ENCODE measurements at places on chromosomes 12 and 14.
A peak's percentile ranks its signal among the peaks of the same experiment; 100 is the strongest.

DNA sequence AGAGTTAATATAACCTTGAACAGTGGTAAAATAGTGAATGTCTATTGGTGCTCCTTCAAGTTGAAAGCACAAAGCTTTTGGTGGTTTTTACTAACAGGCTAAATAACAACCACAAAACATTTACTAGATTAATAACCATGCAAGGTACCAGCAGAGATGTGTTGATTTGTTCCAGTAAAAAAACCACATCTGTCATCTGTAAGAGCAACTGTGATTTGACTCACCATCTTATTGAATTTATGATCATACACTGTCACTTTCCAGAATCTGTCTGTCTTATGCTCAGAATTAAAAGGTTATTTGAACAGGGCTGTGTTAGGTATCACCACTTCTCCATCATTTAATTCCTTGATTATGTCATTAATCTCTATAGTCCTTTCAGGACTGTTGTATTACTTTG lies 107.0 kb upstream of the PTHLH start:
- DNase-seq = no peak

DNA sequence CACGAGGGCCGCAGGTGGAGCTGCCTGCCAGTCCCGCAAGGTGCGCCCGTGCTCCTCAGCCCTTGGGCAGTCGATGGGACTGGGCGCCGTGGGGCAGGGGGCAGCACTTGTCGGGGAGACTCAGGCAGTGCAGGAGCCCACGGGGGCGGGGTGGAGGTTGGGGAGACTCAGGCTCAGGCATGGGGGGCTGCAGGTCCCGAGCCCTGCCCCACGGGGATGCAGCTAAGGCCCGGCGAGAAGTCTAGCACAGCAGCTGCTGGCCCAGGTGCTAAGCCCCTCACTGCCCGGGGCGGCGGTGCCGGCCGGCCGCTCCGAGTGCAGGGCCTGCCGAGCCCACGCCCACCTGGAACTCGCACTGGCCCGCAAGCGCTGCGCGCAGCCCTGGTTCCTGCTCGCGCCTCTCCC lies 39.2 kb upstream of the P2RX7 start:
- DNase-seq = no peak

GRCh38 chr12:105453316-105453715 lies 122.8 kb downstream of the C12orf75 start:
- no peak for DNase-seq

DNA sequence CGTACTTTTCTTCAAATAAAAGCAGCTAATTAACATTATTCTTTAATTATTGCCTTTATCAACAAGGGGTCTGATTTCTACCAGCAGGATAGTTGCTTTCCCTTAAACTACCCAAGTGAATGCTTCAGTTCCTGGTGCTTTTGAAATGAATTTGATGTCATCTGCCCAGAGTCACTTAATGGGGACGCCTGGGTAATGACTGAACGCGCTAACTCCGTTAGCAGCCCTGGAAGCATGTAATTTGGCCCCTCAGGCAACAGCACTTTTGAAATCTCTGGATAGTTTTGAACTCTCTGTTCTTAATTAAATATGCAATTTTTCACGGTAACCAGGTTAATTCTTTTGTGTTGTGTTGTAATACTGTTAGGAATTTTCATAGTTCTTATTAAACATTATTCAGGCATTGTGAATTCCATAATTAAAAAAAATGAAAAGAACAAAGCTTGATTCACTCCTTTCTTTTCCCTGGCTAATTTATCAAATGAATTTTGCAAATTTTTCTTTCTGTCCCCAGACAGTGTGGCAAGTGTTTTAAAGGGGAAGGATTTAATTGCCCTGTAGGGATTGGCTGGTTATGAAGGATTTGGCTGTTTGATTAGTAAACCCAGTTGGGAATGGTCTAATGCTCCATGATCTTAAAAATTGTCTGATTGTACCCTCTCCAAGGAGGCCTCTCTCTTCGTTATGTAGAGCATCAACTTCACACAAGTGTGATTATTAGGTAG lies 137.5 kb upstream of the MYL2 start:
- no peak for DNase-seq

DNA sequence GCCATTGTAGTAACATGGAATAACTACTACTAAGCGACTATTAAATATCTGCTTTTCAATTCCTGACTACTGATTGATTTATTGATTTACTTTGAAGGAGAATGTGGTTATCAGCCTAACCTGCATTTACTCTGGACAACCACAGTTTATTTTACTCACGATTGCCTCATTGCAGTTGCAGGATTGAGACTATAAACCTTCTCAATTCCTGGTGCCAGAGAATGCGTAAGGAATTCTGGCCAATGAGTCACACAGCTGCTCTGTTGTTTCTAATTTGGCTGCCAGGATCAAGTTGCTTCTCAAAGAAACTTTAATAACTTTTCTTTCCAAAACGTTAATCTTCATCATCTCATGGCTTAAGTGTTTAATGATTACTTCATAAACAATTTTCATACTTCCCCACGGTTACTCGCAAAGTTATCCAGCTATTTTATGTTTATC lies 13.1 kb upstream of the TMTC1 start:
- DNase-seq = no peak

DNA sequence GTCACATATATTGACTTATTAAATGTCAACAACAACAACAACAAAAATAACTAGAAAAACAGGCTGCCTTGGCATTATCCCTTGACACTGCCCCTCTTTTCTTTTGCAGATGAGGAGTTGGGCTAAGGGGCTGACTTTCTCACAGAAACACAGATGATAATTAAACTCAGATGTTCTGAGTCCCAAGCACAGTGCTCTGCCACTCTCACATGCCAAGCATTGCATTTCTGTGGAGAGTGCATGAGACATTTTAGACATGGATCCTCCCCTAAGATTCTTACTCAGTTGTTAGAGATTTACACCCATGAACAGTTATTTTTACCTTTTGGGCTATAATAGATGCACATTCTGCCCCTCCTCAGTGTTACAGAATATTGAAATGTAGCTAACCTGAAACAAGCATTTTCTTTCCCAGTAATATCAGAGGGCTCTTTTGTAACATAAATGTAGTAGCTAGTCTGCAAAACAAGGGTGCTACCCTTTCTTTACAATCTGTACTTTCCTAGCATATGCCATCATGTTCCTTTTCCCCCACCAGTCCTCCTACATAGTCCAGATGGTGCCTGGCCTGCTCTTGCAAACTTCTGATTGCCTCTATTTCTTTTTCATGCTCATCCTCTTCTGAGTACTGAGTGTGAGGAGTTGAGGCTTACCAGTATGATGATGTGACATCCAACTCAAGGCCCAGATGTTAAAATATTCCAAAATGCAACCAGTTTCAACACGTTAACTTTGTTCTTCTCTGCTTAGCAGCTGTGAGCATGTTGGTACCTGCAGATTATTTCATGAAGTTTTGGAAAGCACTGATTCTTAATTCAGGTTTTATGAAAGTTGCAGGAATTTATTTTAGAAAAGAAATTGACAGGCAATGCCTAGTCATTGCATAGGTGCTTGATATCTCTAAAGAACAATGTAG lies 125.0 kb upstream of the ATP2B1 start:
- DNase-seq = no peak

DNA sequence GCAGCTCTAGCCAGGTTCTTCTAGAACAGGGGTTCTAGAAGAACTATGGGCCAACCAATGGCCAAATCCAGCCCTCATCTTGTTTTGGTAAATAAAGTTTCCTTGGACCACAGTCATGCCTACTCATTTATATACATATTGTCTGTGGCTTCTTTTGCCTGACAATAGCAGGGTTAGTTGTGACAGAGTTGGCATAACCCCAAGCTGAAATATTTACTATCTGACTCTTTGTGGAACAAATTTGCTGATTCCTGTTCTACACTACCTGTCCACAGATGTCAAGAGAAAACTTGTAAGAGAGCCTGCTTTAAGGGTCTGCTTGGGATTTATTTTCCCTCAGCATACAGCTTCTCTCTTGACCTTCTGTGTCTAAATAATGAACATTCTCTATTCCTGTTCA lies 289.0 kb downstream of the KSR2 start:
- no peak for DNase-seq

DNA sequence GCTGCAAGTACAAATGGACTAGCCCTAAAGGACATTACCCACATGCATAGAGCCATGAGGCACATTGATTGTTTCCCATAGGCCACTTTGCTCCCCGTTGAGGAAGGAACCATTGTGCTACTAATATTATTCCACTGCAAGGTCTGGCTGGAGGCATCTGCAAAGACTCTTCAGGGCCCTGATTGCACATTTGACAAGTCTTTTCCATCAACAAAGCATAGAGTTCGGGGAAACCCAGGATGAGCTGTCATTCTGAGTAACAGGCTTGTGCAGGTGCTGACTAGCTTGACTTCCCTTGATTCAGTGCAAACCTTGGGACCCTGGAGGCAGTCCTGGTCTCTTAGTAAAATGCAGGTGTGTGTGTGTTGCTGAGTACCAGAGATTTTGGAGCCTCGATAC lies 73.8 kb downstream of the SUSD6 start:
- DNase-seq = no peak

DNA sequence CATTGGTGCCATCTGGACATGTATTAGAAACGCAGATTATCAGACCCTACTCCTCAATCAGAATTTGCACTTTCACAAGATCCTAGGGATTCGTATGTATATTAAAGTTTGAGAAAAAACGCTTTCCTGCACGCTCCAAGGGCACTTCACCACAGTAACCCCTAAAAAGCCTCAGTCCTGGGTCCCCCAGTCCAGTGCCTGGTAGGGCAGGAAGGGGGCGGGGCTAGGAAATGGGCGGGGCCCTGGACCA lies 369 bp downstream of the DEPDC4 start:
- DNase-seq = no peak

- peak; percentile 40 for DNase-seq
Measured at GRCh38 chr12:49296836-49297694, 2.1 kb downstream of the PRPH start.

GRCh38 chr12:42094277-42094676 lies 50.4 kb downstream of the GXYLT1 start:
- peak; percentile 27 for DNase-seq

GRCh38 chr12:48788854-48789775 lies at the start of gene ADCY6:
TSS of gene ADCY6 (minus strand) at chr12:48789089. CDS start at chr12:48783434, 5,655 bp downstream.
- DNase-seq = no peak

DNA sequence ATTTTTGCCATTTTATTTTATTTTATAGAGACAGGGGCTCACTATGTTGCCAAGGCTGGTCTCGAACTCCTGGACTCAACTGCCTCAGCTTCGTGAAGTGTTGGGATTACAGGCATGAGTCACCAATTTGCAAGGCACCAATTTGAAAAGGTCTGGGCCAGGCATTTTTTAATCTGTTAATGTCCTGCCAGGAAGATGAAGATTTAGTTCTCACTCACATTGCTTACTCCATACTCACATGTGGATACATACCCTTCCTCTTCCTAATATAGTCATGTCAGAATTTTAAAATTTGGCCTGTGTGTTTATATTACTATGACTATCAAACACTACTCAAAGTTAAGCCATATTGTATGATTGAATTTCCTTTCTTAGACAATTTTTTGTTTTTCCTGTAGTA lies 15.3 kb upstream of the EML1 start:
- no peak for DNase-seq

GRCh38 chr14:87961246-87961645 lies 31.7 kb downstream of the GALC start:
- DNase-seq = no peak

GRCh38 chr12:94429633-94430032 lies 30.0 kb downstream of the CEP83 start:
- no peak for DNase-seq

Data from CD4-positive, alpha-beta T cell treated with Interleukin-17A for 1 hour (primary cell).